HepG2 (cell line): ENCODE measurements at places on chromosomes 5 and 9.

- peak overlapping the region; percentile 53 for H3K4me3 ChIP-seq
- H3K36me3 ChIP-seq = 0 out of 2 replicates have a peak, but pooled peaks cover 1% of the 10 kb centered on the region
- no peaks in the 10 kb centered on the region for H3K27me3 ChIP-seq
- DNase-seq = peak; percentile 60
Observed at GRCh38 chr9:133715866-133716563, 22.1 kb downstream of the SARDH start.

GRCh38 chr5:65837139-65837538, 89.2 kb upstream of the ERBIN start:
- H3K4me1 ChIP-seq = no peaks in the 10 kb centered on the region
- no peak for DNase-seq
- no peak overlapping the region for H3K27ac ChIP-seq
- no peaks in the 10 kb centered on the region for H3K36me3 ChIP-seq

DNA sequence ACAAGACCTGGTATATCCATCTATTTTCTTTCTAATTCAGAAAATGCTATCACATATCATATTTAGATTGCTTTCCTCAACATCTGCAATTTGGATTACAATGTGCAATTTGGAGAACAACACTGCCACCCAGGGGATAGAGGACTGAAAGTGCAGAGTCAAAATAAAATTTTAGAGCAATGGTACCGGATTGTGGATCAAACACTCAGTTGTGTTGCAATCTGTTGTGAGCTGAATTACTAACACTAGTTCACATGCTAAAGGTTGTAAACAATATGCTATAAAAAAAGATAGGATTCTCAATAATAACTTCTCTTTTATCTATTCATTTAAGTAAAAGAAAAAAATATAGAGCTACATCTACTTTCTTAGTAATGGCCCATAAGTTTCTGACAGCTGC, 11.9 kb upstream of the SRFBP1 start:
- H3K27ac ChIP-seq = no peak overlapping the region
- peak; percentile 34 for DNase-seq
- H3K4me1 ChIP-seq = no peaks in the 10 kb centered on the region
- H3K4me3 ChIP-seq = no peak overlapping the region

GRCh38 chr9:101126556-101126955, 98.0 kb downstream of the PLPPR1 start:
- H3K4me3 ChIP-seq = no peak overlapping the region
- no peak overlapping the region for H3K27ac ChIP-seq

DNA sequence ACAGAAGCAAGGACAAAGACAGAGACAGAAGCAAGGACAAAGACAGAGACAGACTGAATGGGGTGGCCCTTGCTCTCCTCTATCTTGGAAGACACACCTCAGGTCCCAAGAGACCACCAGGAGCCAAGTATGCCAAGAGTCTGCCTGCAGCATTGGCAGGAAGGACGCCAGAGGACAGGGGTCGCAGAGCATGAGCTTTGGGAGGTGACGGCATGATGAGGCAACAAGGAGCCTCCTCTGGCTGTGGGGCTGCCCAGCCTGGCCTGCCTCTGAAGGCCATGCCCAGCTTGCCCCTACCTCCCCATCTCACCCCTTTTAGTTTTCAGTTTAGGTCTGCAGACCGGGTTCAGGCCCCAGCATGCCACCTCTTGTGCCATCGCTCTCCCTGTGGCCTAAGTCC, 17.6 kb downstream of the PDGFRB start:
- peak overlapping the region; percentile 76 for H3K4me3 ChIP-seq
- no peaks in the 10 kb centered on the region for H3K27me3 ChIP-seq
- DNase-seq = peak; percentile 37

DNA sequence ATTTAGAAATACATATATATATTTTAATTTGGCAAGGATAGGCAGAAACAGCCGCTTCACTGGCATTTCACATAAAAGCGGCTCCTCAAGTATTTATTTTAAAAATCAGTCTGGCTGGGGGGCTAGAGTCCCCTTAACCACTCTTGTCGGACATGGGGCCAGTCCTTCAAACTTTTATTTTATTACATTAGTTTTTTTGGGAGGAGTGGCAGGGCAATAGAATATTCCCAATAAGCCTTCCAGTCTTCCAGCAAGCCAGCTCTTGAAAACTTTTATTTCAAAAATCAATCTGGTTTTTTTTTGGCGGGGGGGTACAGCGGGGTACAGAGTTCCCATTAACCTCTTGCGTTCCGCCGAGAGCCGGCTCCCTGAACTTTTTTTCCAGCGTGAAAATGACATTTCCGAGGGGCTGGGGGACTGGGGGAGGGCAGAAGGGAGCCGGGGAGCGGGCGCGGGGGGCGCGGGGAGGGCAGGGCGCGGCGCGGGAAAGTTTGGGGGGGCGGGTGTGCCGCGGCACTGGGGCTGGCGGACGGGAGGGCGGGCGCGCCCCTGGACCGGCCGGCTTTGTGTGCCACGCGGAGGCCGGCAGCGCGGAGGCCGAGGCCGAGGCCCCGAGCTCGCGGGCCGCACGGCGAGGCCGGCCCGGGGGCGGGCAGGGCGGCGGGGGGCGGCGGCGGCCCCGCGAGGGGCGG, 504 bp upstream of the ZNF618 start:
- H3K4me1 ChIP-seq = no peaks in the 10 kb centered on the region
- no peak overlapping the region for H3K27ac ChIP-seq
- no peak overlapping the region for H3K4me3 ChIP-seq
- DNase-seq = no peak
- 0 out of 2 replicates have a peak, but pooled peaks cover under 1% of the 10 kb centered on the region for H3K27me3 ChIP-seq

DNA sequence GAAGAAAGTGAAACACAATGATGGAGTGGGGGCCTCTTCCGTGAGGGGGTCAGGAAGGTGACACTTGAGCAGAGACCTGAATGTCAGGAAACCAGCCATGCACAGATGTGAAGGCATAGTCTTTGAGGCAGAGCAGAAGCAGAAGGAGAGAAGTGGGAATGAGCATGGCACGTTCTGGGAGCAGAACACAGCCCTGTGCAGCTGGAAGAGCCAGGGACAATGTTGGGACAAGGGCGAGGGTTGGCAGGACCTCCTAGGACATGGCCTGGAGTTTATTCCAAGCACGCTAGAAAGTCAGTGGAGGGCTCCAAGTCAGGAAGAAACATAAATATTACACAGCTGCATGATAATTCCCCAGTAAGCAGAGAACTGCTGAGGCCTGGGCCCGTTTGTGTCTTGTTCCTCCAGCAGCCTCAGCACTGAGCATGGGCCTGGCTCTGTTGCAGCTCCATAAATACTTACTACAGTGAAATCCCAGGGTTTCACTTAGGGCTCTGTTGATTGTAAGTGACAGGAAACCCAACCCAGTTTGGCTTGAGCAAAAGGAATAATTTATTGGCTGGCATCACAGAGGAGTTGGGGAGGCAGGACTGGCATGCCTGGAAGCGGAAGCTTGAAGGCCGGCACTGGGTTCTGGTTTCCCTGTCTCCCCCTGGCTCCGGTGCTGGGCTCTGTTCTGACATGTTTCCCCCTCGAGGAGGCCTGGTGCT, 66.2 kb downstream of the MVB12B start:
- H3K4me3 ChIP-seq = no peak overlapping the region
- DNase-seq = no peak
- H3K36me3 ChIP-seq = peaks cover 91% of the 10 kb centered on the region; the same call in 2 of the 3 replicates
- no peaks in the 10 kb centered on the region for H3K27me3 ChIP-seq
- H3K27ac ChIP-seq = no peak overlapping the region
- no peaks in the 10 kb centered on the region for H3K4me1 ChIP-seq

DNA sequence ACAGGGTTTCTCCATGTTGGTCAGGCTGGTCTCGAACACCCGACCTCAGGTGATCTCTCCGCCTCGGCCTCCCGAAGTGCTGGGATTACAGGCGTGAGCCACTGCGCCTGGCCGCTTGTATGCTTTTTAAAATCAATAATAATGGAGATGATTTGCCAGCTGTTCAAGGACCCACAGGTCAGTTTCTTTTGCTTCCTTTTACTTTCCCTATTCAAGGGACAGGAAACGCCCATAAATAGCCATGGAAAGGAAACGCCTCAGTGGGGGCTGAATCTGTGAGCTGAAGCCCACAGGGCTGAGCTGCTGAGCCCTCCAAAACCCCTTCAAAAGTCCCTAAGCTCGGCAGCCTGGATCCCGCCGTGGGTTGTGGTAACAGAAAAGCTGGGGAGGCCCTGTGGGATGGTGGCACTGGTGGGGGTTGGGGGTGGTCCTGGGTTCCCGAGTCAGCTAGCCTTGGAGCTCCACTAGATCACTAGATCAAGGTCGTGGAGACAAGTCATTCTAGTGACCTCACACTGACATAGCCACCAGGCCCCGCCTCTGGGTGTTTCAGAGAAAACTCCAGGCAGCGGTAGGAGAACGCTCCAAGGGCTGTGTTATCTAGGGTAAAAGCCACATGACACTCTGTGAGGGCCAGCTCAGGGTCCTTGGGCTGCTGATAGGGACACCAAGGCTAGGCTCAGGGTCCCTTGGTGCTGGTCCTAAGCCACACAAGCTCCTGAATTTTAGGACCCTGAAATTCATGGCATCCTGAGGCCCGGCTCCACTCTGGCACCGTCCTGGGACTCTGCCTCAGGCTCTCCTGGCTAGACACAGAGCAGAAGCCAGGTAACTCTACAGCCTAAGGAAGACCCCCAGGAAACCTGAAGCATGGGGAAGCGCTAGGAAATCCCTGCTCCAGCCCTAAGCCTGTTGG, 18.0 kb upstream of the DUSP1 start:
- H3K27me3 ChIP-seq = no peaks in the 10 kb centered on the region
- peak overlapping the region; percentile 92 for H3K27ac ChIP-seq

- no peaks in the 10 kb centered on the region for H3K36me3 ChIP-seq
- H3K4me1 ChIP-seq = no peaks in the 10 kb centered on the region
- H3K4me3 ChIP-seq = no peak overlapping the region
- H3K27ac ChIP-seq = no peak overlapping the region
- no peak for DNase-seq
Observed at GRCh38 chr5:63043792-63044191, 465.2 kb downstream of the LRRC70 start.

DNA sequence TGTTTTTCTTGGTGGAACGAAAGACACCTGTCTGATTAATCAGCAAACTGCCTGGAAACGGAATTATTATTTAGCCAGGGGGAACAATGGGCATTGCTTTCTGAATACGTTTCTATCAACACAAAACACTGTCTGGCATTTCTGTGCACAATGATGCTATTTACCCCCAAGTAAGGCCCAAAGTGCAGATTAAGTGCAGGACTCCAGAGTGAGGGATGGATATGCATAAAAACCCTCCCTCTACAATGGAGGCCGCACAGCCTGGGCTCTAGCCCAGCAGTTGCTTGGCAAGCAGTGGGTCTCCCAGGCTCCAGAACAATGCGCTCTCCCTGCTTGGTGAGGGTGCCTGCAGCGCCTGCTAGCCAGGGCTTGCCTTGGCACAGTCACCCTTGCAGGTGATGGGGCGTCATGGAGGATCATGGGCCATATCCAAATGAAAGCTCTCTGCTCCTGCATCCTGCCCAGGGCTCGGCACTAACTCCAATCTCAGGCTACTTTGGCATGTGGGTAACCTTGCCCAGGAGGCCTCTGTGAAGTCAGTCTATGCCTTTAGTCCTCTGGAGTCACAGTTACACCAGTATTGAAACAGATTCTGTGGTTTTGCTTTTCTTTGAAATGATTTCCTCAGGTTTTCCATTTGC, 11.5 kb upstream of the SPATA24 start:
- DNase-seq = no peak

DNA sequence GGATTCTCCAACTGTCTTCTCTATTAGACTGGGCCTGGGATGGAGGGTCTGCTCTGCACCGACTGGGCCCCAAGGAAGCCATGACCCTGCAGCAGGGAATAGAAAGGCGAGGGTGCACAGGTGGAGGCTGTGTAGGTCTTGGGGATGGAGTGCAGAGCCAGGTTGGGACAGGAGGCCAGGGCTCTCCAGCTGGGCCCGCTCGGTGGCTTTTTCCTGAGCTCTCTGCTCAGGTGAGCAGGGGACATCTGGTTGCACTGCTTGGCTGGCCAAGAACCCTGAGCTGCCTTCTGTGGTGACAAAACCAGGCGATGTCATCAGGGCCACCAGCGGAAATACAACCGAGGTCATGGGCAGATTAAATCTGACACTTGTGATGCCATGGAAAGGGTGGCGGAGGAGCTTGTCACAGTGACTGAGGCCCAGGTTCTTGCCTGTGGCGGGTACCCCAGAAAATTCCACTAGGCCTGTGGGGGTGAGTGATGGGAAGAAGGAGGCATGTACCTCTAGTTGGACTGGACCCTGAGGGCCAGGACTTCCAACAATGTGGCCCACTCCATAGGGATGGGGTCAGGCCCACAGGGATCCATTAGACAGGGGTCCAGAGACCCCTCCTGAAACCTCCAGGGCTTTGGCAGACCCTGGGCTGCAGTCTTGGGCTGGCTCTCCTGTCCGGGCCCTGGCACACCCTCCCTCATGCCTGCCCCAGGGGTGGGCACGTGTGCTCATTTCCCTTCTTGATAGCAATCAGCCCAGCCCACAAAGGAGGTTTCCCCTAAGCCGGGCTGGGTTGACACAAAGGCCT, 4.4 kb upstream of the IL3 start:
- H3K27me3 ChIP-seq = peaks cover 25% of the 10 kb centered on the region; the same call in 2 of the 3 replicates
- H3K4me3 ChIP-seq = no peak overlapping the region
- no peak for DNase-seq
- no peaks in the 10 kb centered on the region for H3K4me1 ChIP-seq
- H3K27ac ChIP-seq = no peak overlapping the region

DNA sequence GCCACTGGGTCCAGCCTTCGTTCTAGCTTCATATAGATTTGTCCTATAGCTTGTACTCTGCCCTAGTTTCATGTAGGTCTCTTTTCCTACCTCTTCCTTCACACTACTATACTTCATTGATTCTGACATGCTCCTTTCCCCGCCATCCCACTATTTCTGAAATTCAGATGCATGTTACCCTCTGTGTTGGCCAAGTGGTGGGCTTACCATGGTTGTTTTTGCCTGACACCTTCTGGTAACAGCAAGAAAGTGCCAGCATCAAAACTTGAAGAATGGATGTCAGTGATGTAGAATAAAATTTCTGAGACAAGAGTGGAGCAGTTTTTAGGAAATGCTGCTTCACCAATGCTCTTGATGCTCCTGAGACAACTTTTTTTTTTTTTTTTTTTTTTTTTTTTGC, 19.5 kb upstream of the SERINC5 start:
- H3K27ac ChIP-seq = no peak overlapping the region
- no peaks in the 10 kb centered on the region for H3K27me3 ChIP-seq
- 0 out of 2 replicates have a peak, but pooled peaks cover 5% of the 10 kb centered on the region for H3K4me1 ChIP-seq
- H3K36me3 ChIP-seq = no peaks in the 10 kb centered on the region
- DNase-seq = peak; percentile 40

GRCh38 chr9:23375511-23375910, 450.5 kb downstream of the ELAVL2 start:
- no peaks in the 10 kb centered on the region for H3K4me1 ChIP-seq
- H3K27ac ChIP-seq = no peak overlapping the region
- DNase-seq = no peak
- H3K27me3 ChIP-seq = no peaks in the 10 kb centered on the region
- no peaks in the 10 kb centered on the region for H3K36me3 ChIP-seq
- H3K4me3 ChIP-seq = no peak overlapping the region

- no peak overlapping the region for H3K27ac ChIP-seq
- H3K36me3 ChIP-seq = no peaks in the 10 kb centered on the region
- no peak overlapping the region for H3K4me3 ChIP-seq
- no peaks in the 10 kb centered on the region for H3K4me1 ChIP-seq
- H3K27me3 ChIP-seq = no peaks in the 10 kb centered on the region; the same call in none of the 2 replicates
Observed at GRCh38 chr9:91856419-91856818, 93.6 kb downstream of the ROR2 start.

GRCh38 chr9:136546697-136547501, 1.1 kb upstream of the NOTCH1 start:
- H3K27me3 ChIP-seq = peaks cover 9% of the 10 kb centered on the region
- DNase-seq = no peak
- H3K4me3 ChIP-seq = peak overlapping the region; percentile 59; the same call in 1 of the 2 replicates
